SHP77 (cell line): ENCODE measurements at places on chromosomes 6 and 20.

GRCh38 chr6:121548131-121548530 is 112.7 kb downstream of the GJA1 start:
- DNase-seq, result no peak

DNA sequence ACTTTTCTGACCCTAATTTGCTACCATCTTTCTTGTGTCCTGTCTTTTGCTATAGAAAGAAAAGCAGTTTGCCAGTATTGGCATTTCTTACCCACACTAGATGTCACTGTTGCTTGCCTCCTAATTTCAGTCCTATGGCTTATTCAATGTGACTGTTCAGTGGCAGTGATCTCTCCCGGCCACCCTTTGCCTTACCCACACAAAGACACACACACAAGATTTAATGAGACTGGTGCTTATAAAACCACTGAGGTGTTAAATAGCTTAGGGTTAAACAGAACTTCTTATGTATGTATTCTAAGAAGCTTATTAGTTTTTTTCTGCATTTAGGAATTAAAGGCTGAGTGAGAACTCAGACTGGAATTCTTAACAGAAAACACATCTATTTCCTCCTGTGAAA is 233.6 kb upstream of the ASCC3 start:
- peak; percentile 36 for DNase-seq

DNA sequence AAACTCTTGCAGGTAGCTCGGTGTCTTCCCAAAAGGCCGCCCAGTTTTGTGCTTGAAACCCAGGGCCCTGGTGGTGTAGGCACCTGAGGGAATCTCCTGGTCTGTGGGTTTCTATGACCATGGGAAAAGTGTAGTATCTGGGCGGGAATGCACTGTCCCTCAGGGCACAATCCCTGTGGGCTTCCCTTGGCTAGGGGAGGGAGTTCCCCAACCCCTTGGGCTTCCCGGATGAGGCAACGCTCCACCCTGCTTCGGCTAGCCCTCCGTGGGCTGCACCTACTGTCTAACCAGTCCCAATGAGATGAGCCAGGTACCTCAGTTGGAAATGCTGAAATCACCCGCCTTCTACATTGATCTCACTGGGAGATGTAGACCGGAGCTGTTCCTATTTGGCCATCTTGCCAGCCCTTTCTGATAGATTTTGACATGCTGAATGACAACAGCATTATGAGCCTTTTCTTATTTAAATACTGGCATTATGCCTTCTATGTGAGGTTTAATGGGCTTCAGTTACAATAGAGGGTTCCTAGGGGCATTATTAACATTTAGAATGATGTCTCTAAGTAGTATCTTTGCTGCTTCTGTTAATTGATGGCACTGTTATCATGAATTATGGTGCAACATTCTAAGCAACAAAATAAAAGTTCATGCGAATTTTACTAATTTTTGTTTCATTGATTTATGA is 133.7 kb upstream of the FLRT3 start:
- DNase-seq, result no peak

GRCh38 chr20:20554951-20555350 is 157.5 kb downstream of the RALGAPA2 start:
- DNase-seq, result no peak

DNA sequence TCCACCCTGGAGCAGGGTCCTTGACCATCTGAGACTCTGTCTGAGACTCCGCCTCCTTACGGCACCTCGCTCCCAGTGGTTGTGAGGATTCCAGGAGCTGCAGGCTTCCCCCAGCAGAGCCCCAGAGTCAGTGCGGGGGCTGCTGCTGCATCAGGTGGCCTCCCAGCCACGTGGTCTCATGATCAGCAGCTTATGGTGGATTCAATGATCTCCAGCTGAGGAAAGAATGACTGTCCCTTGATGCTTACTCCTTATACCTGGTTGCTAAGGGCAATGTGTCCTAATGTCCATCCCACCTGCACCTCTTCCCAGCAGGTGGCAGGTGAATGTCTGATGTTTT is 40.0 kb downstream of the SLC22A1 start:
- DNase-seq, result no peak

- DNase-seq, result no peak
Observed at GRCh38 chr20:11302436-11302835, 615.3 kb upstream of the BTBD3 start.

- DNase-seq, result no peak
Observed at GRCh38 chr6:113439866-113440265, 417.3 kb upstream of the MARCKS start.

GRCh38 chr6:84466511-84466910 is 239.1 kb upstream of the CEP162 start:
- no peak for DNase-seq

- no peak for DNase-seq
Observed at GRCh38 chr20:23200413-23200812, 114.3 kb upstream of the CD93 start.

DNA sequence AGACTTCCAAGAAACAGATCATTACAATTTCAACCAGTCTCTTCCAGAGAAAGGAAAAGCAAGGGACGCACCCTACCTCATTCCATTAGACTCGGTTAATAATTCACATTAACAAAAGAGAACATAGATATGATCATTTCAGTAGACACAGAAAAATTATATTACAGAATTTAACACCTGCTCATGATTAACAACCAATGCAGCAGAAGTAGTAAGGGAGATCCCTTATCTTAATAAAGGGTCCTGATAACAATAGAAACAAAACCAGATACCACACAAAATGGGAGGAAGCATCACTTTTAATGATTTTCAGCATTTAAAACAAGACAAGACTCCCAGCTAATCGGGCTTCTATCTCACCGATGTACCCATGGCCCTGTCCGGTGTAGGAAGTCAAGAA is 215.0 kb downstream of the TBC1D7 start:
- DNase-seq, result no peak

DNA sequence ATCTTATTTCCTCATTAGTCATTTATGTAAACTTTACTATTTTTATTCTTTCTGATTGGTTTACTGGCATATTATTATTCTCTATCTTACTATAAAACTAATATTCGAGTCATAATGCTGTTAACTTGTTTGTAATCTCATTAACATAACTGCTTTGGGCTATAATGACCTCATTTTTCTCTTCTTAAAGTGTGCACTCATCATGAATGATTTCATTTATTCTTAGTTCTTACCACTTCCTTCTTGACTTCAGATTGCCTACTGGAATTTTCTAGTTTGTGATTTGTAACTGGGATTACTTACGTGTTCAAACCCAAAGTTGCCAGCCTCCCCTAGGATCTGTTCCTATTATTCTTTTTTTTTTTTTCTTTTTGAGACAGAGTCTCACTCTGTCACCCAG is 91.8 kb upstream of the TNFAIP3 start:
- DNase-seq, result no peak

DNA sequence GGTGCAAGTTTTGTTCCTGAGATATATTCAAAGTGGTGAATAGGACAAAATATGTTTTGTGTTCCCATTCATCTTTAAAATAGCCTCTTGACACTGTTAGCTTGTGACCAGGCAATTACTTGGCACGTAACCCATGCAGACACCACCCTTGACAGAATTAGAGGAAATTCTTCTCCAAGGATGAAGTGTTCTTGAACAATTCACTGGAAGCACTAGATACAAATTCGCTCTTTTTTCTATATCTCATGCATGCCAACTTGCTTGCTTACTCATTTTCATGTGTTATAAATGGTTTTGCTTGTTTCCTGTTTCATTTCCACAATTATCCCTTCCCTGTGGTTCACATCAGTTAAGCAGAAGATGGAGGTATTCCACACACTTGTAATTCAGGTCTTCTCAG is 105.2 kb upstream of the MAN1A1 start:
- no peak for DNase-seq

GRCh38 chr6:134245041-134245440 is 72.9 kb downstream of the SGK1 start:
- DNase-seq, result no peak

DNA sequence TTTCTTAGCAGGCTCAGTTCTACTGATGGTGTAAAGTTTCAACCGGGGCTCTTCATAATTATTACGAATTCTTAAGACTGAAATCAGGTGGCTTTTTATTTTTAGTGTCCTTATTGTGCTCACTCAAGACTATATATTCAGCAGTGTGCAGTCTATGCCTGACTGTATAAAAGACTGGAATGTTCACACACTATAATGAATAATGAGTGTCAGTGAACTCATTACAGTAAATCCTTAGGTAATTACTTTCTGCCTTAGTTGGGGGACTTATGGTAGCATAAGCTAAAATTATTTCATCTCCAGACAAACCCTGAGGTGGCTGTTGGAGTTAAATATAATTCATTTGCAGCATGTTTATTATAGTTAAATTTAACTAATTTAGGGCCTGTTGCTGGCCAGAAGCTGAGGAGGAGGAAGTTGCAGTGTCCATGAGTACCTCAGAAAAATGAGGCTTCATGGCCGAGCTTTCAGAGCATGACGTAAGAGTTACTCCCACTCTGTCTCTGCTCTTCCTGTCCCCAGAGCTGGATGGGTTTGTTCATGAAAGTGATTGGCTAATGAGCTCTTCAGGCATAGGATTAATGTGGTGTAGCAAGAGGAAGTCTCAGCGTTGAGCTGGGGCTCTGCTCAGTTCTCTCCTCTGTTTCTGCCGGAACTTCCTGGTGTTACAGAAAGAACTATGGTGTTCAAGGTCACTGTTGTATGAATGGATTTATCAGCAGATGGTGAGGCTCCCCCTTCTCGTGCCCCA is 335.7 kb downstream of the NRN1 start:
- DNase-seq, result peak; percentile 95

GRCh38 chr20:38435555-38435939 is 419 bp upstream of the SNHG17 start:
- no peak for DNase-seq

DNA sequence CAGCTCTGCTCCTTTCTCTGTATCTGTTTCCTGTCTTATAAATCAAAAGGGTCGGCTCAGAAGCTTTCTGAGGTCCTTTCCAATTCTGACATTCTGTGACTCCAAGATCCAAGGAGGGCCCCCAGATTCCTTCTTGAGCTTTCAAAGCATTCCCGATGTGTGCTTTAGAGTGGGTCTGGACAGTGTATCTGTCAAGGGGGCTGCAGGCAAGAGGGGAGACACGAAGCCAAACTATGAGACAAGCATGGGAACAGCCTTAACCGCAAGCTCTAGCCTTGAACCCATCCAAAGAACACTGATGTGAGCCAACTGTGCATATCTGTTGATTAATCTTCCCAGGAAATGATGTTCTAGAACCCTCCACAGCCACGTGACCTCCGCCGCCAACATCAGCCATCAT is 73.8 kb downstream of the TSHZ2 start:
- no peak for DNase-seq

GRCh38 chr6:151058021-151058733 is 181.6 kb upstream of the AKAP12 start:
- DNase-seq, result no peak
